ENCODE measurements at places on chromosomes 6 and 20.

GRCh38 chr6:26359765-26360164 lies 5.2 kb upstream of the BTN3A2 start:
- no peak for DNase-seq

- no peak for DNase-seq
Measured at GRCh38 chr6:70282919-70283461, 19.9 kb downstream of the COL9A1 start.

DNA sequence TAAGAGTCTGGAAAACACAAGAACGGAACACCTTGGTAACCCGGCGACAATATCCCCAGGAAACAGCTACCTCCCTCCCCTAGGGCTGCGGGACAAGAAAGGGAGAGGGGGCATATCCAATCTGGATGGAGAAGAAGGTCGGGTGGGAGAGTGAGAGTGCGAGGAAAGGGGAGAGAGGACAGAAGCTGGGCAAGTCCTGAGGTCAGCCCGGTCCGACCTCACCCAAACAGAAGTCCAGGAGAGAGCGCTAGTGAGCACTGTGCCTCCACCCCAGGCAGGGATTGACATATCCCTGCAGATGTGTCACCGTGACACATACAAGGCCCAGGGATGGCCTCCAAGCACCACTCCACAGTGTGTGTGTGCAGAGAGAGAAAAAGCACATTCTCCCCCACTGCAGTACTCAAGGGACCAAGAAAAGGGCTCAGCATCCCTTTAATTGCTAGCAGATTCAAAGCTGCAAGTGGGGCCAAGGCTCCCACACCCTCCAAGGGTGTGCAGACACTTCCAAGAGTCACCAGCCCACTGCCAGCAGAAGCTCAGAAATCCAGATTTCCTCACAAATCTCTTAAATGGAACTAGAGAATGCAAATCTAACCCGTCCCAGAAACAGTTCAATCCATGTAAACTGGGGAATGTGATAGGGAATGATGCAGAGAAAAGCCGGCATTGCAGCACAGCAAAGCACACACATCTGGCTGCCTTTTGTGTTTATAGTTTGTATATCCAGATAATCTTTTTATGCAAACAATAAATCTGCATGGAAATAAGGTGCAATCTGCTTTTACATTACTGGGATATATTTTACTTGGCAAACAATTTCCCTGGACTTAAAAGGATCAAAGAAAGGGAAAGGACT lies 3.1 kb downstream of the PXDC1 start:
- peak; percentile 44 for DNase-seq

- DNase-seq: no peak
Measured at GRCh38 chr6:101224751-101225150, 168.8 kb upstream of the GRIK2 start.

- no peak for DNase-seq
Measured at GRCh38 chr6:21769405-21769861, 175.9 kb downstream of the SOX4 start.

DNA sequence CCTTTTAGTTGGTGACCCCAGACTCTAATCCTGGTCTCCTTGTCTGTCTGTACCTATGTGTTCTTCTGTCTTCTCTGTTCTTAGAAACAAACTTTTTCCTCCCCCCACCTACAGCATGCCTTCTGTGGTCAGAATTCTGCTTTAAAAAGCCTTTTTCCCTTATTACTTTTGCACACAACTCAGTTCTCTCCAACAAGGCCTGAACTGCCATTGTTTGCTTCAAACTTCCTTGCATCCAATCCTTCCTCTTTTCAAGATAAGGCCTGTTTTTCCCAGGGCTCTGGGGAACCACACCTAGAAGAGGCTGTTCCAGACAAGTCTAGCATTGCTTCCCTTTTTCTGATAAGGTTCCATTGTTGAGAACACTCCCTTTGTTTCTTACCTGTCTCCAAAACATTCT lies 22.2 kb upstream of the NCOA3 start:
- DNase-seq: no peak

DNA sequence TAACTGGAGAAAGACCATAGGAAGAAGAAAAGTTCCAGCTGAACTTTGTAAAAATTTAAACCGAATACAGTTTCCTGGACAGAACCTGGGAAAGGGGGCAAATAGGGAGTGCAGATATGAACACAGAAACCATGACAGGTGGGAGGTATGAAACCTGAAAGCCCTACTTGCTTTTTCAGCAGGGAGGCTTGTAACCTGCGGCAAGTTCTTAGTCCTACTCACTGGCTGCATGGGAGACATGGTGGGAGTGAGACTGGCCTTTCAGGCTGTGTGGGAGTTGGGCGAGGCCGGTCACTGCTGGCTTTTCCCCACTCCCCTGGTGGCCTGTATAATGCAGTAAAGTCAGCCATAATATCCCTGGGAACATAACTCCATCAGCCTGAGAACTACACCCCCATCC lies 54.2 kb downstream of the ROS1 start:
- no peak for DNase-seq

DNA sequence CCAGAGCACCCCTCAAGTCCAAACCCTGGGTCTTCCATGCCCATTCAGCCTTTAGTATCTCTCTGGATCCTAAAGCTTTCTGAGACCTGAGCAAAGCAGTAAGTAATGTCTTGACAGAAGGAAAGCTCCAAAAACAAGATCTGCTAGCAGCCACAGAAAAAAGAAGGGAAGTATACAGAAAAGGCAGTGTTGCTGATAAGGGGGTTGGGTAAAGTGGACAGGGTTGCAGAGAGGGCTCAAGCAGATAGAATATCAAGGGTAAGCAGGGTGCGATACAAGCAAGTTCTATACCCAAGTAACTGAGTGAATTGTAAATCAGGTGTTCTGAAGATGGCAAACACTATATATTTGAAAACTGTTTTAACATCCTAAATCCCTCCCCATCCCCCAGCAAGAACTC lies 113.4 kb upstream of the CARMIL1 start:
- DNase-seq: no peak

DNA sequence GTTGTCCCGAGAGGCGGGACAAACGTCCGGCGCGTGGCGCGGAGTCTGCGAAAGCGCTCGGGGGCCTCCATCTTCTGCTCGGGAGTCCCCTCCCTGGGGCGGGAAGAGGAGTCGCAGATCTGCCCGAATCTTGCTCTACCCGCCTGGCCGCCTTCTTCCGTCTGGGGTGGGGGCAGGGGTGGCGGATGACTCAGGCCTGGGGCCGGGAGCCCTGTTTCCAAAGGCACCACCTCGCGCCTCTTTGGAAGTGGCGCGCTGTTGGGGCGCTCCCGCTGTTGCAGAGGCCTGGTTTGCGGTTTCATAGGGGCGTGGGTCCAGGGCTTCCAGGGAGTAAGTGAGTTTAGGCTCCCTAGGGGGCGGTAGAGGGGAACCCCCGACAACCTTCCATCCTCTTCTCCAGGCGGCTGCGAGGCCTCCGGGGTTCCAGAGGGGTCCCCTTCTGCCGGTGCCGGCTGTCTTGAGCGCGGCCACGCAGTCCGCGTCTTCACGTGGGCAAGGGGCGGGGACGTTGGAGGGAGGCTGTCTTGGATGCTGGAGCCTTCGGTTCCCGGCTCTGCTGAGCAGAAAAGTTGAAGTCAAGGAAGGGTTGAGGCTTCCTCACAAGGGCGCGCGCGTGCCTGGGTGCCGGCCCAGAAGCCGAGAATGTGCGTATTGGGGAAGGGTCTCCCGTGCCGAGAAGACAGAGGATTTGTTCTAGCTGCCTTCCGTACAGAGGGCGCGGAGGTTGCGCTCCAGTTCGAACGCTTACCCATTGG lies 2.6 kb upstream of the TFAP2C start:
- DNase-seq: no peak

DNA sequence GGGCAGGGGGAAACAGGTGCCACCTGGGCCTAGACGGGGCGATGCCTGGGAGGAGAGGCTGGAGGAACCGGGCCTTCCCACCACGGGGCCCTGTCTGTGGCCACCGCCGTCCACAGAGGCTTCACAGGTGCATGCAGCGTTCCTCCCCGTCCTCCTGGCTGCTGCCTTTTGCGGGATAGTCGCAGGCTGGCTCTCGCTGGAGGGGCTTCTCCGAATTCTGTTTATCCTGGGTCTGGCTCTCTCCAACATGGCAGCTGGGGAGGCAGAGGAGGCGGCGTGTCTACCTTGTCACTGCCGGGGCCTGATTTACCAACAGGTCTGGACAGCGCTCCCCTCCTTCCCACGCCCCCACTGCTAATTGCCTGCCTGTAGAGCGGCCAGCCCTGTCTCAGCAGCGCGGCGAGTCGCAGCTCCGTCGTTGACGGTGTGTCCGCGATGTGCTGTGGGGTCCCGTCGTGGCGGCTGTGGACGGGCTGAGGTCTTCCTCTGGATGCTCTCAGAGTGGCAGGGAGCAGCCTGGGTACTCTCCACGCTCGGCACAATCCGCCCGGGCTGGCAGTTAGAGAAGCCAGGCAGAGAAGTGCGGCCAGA lies 262.9 kb downstream of the TAF4 start:
- no peak for DNase-seq

DNA sequence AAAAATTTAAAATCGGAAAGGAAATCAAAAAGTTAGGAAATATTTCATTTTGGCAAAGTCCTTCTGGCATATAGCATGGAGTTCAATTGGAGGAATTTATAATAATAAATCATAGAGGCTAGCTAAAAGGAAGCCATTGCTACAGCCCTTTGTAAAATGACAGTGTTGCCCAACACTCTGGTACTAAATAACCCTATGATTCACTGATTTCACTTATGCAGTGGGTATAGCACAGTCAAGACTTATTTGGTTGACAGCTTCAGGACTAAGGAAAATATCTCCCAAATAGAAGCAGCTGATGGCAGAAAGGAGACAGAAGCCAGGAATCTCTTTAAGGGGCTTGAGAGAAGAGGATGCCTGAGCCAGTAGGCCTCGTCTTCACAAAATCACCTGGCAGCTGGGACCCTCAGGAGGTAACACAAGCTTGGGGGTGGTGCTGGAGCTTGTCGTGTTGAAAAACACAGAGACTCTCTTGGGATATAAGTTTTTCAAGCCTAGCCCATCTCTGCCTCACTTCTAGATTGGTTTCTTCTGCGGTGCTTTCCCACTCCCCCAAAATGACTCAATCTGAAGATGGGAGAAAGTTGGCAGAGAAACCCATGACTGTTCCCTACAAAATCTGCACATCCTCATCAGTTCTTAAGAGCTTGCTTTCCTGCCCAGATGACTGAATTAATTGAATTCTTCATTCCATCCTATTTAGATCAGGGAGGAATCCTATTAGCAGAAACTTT lies 38.4 kb upstream of the EYA4 start:
- no peak for DNase-seq

GRCh38 chr6:45450831-45451230 lies 73.1 kb upstream of the SUPT3H start:
- DNase-seq: no peak

DNA sequence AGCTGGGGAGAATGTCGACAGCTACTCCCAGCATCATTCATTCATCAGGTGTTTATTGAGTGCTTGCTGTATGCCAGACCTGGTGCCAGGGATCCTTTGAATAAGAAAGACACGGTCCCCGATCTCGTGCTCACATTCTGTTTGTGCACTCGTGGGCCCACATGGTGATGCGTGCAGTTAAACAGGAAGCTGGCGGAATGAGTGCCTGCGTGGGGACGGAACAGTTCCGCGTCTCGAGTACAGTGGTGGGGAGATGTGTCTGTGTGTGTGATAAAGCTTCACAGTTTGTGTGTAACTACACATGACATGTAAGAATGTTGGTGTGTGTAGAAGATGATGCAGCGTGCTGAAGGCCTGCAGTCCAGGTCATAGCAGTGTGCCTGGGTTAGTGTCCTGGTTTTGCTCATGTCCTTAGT lies 6.5 kb downstream of the RBM38 start:
- DNase-seq: peak; percentile 65
